ENCODE measurements at places on chromosomes 12 and 14.
A peak's percentile ranks its signal among the peaks of the same experiment; 100 is the strongest.

DNA sequence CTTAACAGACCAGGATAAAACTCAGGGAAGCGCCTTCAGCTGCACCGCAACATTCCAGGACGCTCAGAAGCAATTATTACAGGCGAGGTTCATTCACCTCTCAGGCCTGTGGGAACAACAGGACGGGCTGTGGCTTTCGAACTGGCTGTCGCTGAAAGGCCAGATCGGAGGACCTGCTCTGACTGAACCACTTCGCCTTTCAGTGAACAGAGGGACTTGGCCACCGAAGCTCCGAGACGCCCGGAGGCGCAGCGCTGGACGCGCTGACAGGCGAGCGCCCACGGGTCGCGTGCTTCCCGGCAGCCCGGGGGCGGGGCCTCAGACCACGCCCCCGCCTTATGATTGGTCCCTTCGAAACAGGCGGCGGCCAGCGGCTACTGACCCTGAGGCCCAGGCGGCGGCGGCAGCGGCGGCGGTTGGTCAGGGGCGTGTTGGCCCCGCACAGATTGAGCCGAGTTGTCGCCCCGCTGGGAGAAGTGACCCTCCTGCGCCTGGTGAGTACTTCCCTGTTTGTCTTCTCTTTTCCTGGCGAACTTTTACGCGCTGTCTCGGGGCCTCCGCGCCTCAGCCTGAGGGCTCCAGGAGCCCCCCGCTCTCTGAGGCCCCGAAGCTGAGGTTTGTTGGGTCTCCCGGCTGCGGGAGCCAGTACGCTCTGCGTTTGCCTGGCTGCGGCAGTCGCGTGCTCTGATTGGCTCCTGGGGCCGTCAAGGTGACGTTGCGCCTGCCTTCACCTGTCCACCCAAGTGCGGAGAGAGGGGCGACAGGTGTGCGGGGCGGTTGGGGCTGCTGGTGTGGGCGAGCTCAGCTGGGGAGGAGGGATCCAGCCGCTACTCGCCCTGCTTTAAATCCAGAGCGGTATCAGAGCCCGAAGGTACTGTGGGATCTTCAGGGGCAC, at the start of gene GAS2L3:
GAS2L3 (plus strand) TSS at position 393 of the 895 bp plus-strand sequence. CDS start 21,221 bp downstream, outside the sequence.
- peak; percentile 46 for DNase-seq

- DNase-seq, result no peak
These were observed 249.2 kb downstream of the NELL2 start for GRCh38 chr12:44626883-44627282.

DNA sequence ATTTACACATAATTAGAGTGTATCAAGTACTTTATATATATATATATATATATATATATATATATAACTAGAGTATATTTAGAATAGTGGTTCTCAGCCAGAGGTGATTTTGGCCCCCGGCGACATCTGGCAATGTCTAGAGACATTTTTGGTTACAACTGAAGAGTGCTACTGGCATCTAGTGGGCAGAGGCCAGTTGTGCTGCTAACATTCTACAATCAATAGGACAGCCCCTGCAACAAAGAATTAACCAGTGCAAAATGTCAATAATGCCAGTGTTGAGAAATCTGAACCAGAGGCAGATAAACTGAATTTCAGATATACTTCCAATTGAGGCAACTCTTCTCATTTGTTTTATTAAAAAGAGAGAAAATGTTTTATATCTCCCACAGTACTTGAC, 8.9 kb downstream of the GTF2A1 start:
- no peak for DNase-seq

DNA sequence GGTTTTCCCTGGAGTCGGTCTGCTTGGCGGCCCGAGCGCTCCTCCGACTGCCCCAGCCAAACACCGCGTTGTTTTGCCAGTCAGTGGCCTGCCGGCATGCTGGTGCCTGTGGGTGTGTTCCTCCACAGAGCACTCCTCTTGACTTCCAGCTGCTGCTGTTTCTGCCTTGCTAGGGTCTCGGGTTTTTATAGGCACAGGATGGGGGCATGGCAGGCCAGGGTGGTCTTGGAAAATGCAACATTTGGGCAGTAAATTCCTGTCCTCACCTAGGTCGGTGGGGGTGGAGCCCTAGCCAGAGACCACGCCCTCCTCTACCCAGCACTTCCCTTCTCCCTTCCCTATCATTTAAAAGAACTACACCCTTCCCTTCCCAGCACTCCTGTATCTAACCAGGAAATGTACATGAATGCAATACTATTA, 34.7 kb upstream of the VASH1 start:
- DNase-seq, result no peak

DNA sequence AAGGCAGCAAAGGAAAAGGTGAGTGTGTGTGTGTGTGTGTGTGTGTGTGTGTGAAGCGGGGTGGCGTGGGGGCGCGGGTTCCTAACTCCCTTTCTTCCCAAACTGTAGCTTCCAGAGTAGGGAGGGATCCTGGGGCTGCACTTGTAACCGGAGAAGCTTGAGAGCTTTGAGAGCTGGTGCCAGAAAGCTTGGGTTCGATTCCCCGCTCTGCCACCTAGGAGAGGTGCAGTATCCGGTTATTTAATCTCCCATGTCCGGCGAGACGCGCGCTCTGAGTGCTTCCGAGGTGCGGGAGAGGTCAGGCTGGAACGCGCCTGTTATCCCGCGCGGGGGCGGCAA, 7.2 kb upstream of the RACGAP1 start:
- no peak for DNase-seq

GRCh38 chr14:63204407-63205043, at the start of gene RHOJ:
RHOJ (plus strand) TSS chr14:63204443; CDS start chr14:63204870, 427 bp downstream.
- DNase-seq, result no peak

Data from Panc1 (cell line).